A549 treated with Hydrocortisone at 1 μM for 4 hours (cell line): ENCODE measurements at places on chromosomes 2 and 18. TPM values are rescaled to one million over a fixed set of nuclear protein-coding genes. Genes with fewer than 3 reads are reported as not detected.

Gene VIL1
- total RNA-seq = 0.17 to 0.38 TPM (median 0.35 TPM) in 5 replicates

Gene ACMSD
- not detected in 5 replicates for total RNA-seq

Gene CCDC68
- 3.6 to 6.3 TPM (median 4.7 TPM) in 5 replicates for total RNA-seq

Gene AQP12A
- not detected in 5 replicates for total RNA-seq

Gene KATNAL2
- total RNA-seq = 1.2 to 2.0 TPM (median 1.7 TPM) in 5 replicates

Gene GNLY
- 0.08 to 0.31 TPM (median 0.18 TPM) in 5 replicates for total RNA-seq

Gene TACR1
- 0.03 to 0.21 TPM (median 0.06 TPM) in 5 replicates for total RNA-seq

Gene IL36A
- total RNA-seq = not detected in 5 replicates

Gene CABYR
- total RNA-seq = 13.8 to 18.9 TPM (median 14.4 TPM) in 5 replicates

Gene MC4R
- not detected in 5 replicates for total RNA-seq

Gene AQP4
- total RNA-seq = 0.28 TPM in 1 of 5 replicates, not detected in the others

Gene TIMM21
- total RNA-seq = 50.0 to 61.7 TPM (median 58.3 TPM) in 5 replicates

Gene CFC1
- 0.09 to 0.10 TPM in 2 of 5 replicates, not detected in the others for total RNA-seq

Gene SETBP1
- total RNA-seq = 0.37 to 0.59 TPM (median 0.57 TPM) in 5 replicates

Gene ABCA12
- total RNA-seq = 0.17 to 0.24 TPM (median 0.23 TPM) in 5 replicates

Gene GAL3ST2
- 0.18 to 0.25 TPM (median 0.23 TPM) in 5 replicates for total RNA-seq

Gene CELF4
- total RNA-seq = 0.03 TPM in 1 of 5 replicates, not detected in the others

Gene TNS1
- 8.5 to 20.9 TPM (median 17.5 TPM) in 5 replicates for total RNA-seq

Gene MC5R
- not detected in 5 replicates for total RNA-seq

Gene GPR155
- 0.13 to 0.74 TPM (median 0.44 TPM) in 5 replicates for total RNA-seq

Gene UBE2F
- 46.1 to 55.2 TPM (median 52.6 TPM) in 5 replicates for total RNA-seq

Gene MLPH
- total RNA-seq = 270 to 331 TPM (median 308 TPM) in 5 replicates

Gene POTEE
- total RNA-seq = 0.02 to 0.08 TPM (median 0.03 TPM) in 4 of 5 replicates, not detected in the other

Gene ASTL
- total RNA-seq = not detected in 5 replicates

Gene CFAP65
- total RNA-seq = 0.07 to 0.29 TPM (median 0.20 TPM) in 5 replicates

Gene ZAP70
- total RNA-seq = 0.10 to 0.12 TPM in 2 of 5 replicates, not detected in the others

Gene NTSR2
- 0.05 to 0.09 TPM in 2 of 5 replicates, not detected in the others for total RNA-seq

Gene QPCT
- total RNA-seq = 19.8 to 23.6 TPM (median 21.4 TPM) in 5 replicates

Gene MROH2A
- total RNA-seq = 0.12 to 0.29 TPM (median 0.21 TPM) in 4 of 5 replicates, not detected in the other

Gene CNGA3
- total RNA-seq = 0.05 TPM in 1 of 5 replicates, not detected in the others

Gene C2orf80
- not detected in 5 replicates for total RNA-seq

Gene CYTIP
- total RNA-seq = 0.09 to 0.22 TPM (median 0.20 TPM) in 3 of 5 replicates, not detected in the others

Gene SEMA4F
- total RNA-seq = 9.2 to 12.6 TPM (median 11.9 TPM) in 5 replicates

Gene M1AP
- total RNA-seq = 0.03 TPM in 1 of 5 replicates, not detected in the others

Gene COL3A1
- total RNA-seq = 0.09 to 0.21 TPM (median 0.20 TPM) in 5 replicates

Gene MAL
- total RNA-seq = 0.15 to 0.23 TPM (median 0.20 TPM) in 5 replicates

Gene HTR2B
- 0.06 to 0.07 TPM in 2 of 5 replicates, not detected in the others for total RNA-seq

Gene GCG
- total RNA-seq = not detected in 5 replicates

Gene MEMO1
- total RNA-seq = 72.4 to 87.8 TPM (median 78.4 TPM) in 5 replicates

Gene B3GNT7
- total RNA-seq = 2.0 to 3.1 TPM (median 2.3 TPM) in 5 replicates

Gene PFN4
- 1.7 to 2.3 TPM (median 1.8 TPM) in 5 replicates for total RNA-seq

Gene MERTK
- total RNA-seq = 1.9 to 3.5 TPM (median 2.5 TPM) in 5 replicates

Gene PSTPIP2
- total RNA-seq = 0.14 to 0.36 TPM (median 0.27 TPM) in 5 replicates

Gene TFPI
- total RNA-seq = 39.7 to 63.5 TPM (median 50.6 TPM) in 5 replicates

Gene EHD3
- 6.3 to 8.0 TPM (median 7.4 TPM) in 5 replicates for total RNA-seq

Gene IL1RL1
- 0.64 to 1.4 TPM (median 1.0 TPM) in 5 replicates for total RNA-seq

Gene RPE
- 54.6 to 89.6 TPM (median 59.9 TPM) in 5 replicates for total RNA-seq

Gene CTDP1
- total RNA-seq = 15.0 to 16.0 TPM (median 15.7 TPM) in 5 replicates

Gene SCG2
- 0.90 to 1.3 TPM (median 0.98 TPM) in 5 replicates for total RNA-seq

Gene REG3A
- not detected in 5 replicates for total RNA-seq

Gene FAM117B
- total RNA-seq = 1.3 to 2.5 TPM (median 1.7 TPM) in 5 replicates

Gene TEX44
- not detected in 5 replicates for total RNA-seq

Gene CENPA
- 40.8 to 52.2 TPM (median 51.5 TPM) in 5 replicates for total RNA-seq

Gene AGXT
- total RNA-seq = not detected in 5 replicates
